ENCODE measurements at places on chromosomes 7 and 10. TPM values are rescaled to one million over a fixed set of nuclear protein-coding genes. Genes with fewer than 3 reads are reported as not detected.

The LMOD2 gene
- not detected for total RNA-seq

The SLC18A2 gene
- total RNA-seq, result not detected

The GPR15LG gene
- not detected for total RNA-seq

The GRID2IP gene
- not detected for total RNA-seq

The EPC1 gene
- total RNA-seq, result 34.1 TPM

The LAMB4 gene
- total RNA-seq, result 0.24 TPM

The JCAD gene
- 40.7 TPM for total RNA-seq

The ZNF138 gene
- 3.3 TPM for total RNA-seq

The NPC1L1 gene
- total RNA-seq, result not detected

The LBX1 gene
- not detected for total RNA-seq

The CPN1 gene
- not detected for total RNA-seq

The HELLS gene
- 6.6 TPM for total RNA-seq

The HNRNPA2B1 gene
- 63.9 TPM for total RNA-seq

The CHAT gene
- not detected for total RNA-seq

The TMEM229A gene
- total RNA-seq, result not detected

The SYCE1 gene
- total RNA-seq, result not detected

The POLR2J2 gene
- total RNA-seq, result 6.9 TPM

The RSPH10B gene
- not detected for total RNA-seq

The GOLGA7B gene
- under 0.01 TPM for total RNA-seq

The FMC1 gene
- total RNA-seq, result 5.4 TPM

The AIFM2 gene
- 9.2 TPM for total RNA-seq

The FBXL13 gene
- 0.73 TPM for total RNA-seq

The PON1 gene
- not detected for total RNA-seq

The PPP1R3C gene
- total RNA-seq, result 139 TPM

The OPN4 gene
- not detected for total RNA-seq

The SP4 gene
- 4.7 TPM for total RNA-seq

The WEE2 gene
- total RNA-seq, result not detected

The TMEM273 gene
- total RNA-seq, result not detected

All from hair follicle dermal papilla cell (primary cell).